ENCODE measurements at places on chromosomes 7 and 10.

DNA sequence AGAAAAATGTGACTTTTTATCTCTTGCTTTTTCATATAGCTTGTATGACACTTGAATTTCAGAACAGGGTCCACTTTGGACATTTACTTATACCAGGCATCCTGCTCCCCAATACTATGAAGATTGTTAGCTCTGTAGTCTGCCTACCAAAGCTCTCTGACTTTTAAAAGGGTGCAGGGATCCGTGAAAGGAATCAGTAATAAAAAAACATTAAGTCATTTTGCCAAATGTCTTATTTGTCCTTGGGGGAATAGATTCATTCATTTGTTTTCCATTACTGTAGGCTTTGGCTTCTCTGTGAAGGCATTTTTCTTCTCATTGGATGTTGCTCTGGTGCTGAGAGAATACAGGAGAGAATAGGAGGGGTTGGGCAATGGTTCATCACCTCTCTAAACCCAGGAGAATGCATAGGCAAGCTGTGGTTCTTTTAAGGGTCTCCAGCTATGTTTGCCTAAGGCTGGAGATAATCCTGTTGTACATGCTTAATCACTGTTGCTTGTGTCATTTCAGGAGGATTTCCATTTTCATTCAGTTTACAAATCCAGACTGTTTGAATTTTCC is 103.5 kb downstream of the SRI start:
- no peak for DNase-seq

- no peak for DNase-seq
These were observed 12.8 kb downstream of the TRDMT1 start for GRCh38 chr10:17188644-17189172.

GRCh38 chr10:106557951-106558733 is 606.4 kb downstream of the SORCS1 start:
- DNase-seq = no peak

DNA sequence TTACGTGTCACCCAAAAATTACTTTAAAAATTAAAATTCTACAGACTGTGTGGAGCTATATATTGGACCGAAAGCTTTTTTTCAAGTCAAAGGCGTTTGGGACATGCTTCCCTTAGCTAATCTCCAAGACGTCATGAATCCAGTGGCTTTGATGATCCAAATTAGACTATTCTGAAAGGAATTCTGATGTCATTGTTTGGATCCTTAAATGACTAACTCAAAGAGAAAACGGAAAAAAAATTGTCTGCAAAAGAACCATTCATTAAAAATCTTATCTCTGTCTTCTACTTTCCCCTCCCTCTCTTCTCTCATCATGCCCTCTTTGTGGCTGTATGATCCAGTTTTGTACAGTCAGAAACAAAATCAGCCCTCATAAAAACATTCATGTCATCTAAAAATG is 161.8 kb downstream of the ETV1 start:
- no peak for DNase-seq

DNA sequence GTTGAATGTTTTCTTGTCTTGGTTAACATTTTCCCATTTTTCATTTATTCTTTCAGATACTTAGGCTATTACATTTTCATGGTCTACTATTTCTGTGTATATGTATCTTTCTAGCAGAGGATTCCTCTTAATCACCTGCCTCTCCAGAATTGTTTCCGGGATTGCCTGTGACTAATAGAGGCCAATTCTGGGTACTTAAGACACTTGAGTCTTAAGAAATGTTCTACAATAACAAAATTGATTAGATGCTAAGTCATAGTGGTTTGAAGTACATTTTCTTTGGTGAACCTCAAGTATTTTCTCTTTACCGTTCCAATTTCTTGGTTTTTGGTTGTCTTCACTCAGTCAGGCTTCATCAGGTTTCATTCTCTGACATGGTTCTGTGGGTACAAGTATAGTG is 26.4 kb downstream of the BBS9 start:
- DNase-seq = no peak

- no peak for DNase-seq
These were observed 99.1 kb downstream of the XPNPEP1 start for GRCh38 chr10:109824206-109824605.

DNA sequence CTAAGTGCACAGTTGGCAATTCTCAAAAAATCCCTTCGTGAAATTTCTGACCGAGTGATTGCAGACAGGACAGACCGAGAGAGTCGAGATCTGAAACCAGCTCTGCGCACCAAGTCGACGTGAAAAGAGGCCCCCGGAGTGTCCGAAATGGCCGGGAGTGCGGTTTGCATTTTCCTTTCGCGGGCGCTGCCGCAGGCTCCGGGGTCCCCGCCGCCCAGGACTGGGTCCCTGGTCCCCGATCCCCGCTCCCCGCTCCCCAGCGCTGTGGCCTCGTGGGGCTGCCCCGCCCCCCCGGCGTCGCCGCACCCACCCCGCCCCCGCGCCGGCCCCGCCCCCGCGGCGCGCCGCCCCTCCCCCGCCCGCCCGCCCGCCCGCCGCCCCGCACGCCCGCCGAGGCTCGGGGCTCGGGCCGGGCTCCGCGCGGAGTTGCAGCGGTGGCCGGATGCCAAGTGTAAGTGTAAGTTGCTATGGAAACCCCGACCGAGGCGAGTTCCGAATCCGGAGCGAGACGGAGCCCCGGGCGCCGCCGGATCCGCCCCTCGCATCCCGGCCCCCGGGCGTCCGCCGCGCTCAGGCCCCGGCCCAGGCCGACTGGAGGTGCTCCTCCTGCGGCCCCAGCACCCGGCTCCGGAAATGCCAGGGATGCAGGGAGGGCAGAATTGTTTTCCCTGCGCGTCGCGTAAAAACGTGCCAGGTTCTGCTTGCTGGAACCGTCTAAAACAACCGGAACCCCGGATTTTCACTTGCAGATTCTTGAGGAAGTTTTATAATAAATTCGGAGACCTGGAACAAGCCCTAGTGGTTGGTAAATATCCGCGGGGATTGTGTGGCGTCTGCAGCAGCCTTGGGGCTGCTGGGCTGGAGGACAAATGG is 4.6 kb downstream of the BMI1 start:
- peak; percentile 63 for DNase-seq

All from activated CD4-positive, alpha-beta T cell treated with anti-CD3 and anti-CD28 coated beads for 1 hour (primary cell).